ENCODE measurements at places on chromosomes 16 and 17. TPM values are rescaled to one million over a fixed set of nuclear protein-coding genes. Genes with fewer than 3 reads are reported as not detected.

TOX3 gene
- polyA plus RNA-seq: 0.02 TPM

HP gene
- 13.2 TPM for polyA plus RNA-seq

IGFALS gene
- 0.05 TPM for polyA plus RNA-seq

LGALS9B gene
- not detected for polyA plus RNA-seq

SNAI3 gene
- 2.7 TPM for polyA plus RNA-seq

TBC1D3 gene
- not detected for polyA plus RNA-seq

GLP2R gene
- 0.77 TPM for polyA plus RNA-seq

TAT gene
- polyA plus RNA-seq: 0.02 TPM

G6PC1 gene
- polyA plus RNA-seq: not detected

HS3ST6 gene
- not detected for polyA plus RNA-seq

FOXC2 gene
- polyA plus RNA-seq: 1.1 TPM
